ENCODE measurements at places on chromosomes 5 and 9.

DNA sequence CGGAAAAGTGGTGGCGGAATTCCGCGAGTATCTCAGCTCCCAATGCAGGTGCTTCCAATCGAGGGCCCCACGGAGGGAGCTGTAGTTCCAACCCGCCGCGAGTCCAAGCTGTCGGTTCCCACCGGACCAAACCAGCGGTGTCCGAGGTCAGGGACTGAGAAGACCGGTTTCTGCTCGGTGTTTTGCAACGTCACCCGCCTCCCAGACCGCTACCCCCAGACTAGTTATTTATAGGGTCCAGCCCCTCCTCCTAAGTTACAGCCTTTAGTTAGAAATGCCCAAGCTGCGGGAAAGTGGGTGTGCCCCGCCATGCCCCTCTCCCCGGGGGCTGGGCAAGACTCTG lies 677 bp upstream of the MYORG start:
- no peak for DNase-seq

GRCh38 chr5:8508231-8508630 lies 639.3 kb downstream of the MTRR start:
- no peak for DNase-seq

GRCh38 chr9:100739666-100740065 lies 161.8 kb downstream of the CAVIN4 start:
- no peak for DNase-seq

GRCh38 chr9:122309861-122310260 lies 45.2 kb downstream of the MRRF start:
- DNase-seq, result no peak

DNA sequence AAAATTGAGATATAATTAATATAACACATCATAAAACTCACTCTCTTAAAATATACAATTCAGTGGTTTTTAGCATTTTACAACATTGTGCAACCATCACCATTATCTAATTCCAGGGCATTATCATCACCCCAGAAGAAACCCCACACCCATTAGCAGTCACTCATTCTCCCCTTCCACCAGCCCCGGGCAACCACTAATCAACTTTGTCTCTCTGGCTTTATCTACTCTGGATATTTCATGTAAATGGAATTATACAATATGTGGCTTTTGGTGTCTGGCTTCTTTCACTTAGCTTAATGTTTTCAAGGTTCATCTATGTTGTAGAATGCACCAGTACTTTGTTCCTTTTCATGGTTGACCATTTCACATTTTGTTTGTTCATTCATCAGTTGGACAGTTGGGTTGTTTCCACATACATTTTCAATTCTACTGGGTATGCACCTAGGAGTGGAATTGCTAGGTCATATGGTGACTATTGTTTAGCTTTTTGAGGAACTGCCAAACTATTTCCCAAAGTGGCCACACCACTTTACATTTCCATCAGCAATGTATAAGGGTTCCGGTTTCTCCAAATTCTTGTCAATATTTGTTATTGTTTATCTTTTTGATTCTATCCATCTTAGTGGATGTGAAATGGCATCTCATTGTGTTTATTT lies 62.4 kb downstream of the MARCHF3 start:
- no peak for DNase-seq

DNA sequence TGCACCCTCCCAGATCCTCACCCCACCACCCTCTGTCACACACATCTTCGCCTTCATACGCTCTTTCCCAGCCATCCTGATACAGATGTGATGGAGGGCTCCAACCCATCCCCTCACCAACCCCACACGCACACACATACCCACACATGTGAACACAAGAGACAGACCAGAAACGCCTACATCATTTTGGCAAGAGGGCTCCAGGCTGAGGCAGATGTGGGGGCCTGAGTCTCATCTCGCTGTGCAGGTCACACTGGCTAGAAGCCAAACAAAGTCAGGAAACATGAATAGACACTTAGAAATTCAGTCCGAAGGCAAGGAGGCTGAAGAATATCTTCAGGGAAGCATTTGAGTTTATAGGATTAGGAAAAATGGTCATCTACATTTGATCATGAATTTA lies 6.2 kb downstream of the PRDM12 start:
- DNase-seq, result no peak

- DNase-seq, result no peak
Observed at GRCh38 chr9:79685577-79685976, 113.8 kb downstream of the TLE4 start.

GRCh38 chr5:66633754-66634153 lies 37.6 kb downstream of the MAST4 start:
- DNase-seq, result peak; percentile 64

GRCh38 chr5:110401881-110402280 lies 324.6 kb downstream of the TMEM232 start:
- DNase-seq, result no peak

- DNase-seq, result no peak
Observed at GRCh38 chr9:131260751-131261452, 15.4 kb downstream of the FAM78A start.

- DNase-seq, result no peak
Observed at GRCh38 chr5:93307557-93307956, 273.5 kb downstream of the NR2F1-AS1 start.

GRCh38 chr9:132562306-132562573 lies 20.2 kb upstream of the BARHL1 start:
- no peak for DNase-seq

- DNase-seq, result no peak
Observed at GRCh38 chr5:177089127-177089526, 2.4 kb downstream of the FGFR4 start.

GRCh38 chr5:1278656-1279442 lies 16.0 kb downstream of the TERT start:
- no peak for DNase-seq

- DNase-seq, result no peak
Observed at GRCh38 chr5:128196791-128197190, 113.2 kb downstream of the SLC12A2 start.

DNA sequence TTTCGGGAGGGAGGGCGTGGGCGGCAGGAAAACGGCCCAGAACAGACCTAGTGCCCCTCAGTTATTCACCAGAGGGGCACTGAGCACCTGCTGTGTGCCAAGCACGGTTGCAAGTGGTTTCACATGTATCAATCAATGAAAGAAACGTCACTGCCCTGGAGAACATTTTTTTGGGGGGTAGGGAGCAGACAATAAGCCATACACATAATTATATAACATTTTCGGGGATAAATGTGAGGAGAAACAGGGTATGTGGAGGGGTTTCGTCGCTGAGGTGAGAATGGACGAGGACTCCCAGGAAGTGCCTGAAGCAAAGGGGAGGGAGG lies 444 bp upstream of the ZNF354A start:
- DNase-seq, result no peak

DNA sequence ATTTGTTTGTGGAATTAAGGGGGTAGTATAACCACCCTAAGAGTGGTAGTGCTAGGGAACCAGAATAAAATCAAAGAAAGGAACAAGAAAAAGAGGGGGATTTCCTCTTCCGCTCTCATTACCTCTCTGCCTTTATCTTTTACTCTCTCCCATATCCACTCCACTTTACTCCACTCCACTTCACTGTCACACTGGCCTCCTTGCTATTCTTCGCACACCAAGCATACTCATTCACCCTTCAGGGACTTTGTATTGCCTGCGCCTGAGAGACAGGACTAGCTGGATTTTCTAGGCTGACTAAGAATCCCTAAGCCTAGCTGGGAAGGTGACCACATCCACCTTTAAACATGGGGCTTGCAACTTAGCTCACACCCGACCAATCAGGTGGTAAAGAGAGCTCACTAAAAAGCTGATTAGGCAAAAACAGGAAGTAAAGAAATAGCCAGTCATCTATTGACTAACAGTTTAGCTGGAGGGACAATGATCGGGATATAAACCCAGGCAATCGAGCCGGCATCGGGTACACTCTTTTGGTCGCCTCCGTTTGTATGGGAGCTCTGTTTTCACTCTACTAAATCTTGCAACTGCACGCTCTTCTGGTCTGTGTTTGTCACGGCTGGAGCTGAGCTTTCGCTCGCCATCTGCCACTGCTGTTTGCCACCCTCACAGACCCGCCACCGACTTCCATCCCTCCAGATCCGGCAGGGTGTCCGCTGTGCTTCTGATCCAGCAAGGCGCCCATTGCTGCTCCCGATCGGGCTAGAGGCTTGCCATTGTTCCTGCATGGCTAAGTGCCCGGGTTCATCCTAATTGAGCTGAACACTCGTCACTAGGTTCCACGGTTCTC lies 121.8 kb downstream of the FAM170A start:
- DNase-seq, result no peak

- DNase-seq, result no peak
Observed at GRCh38 chr5:132641241-132641723, 16.7 kb upstream of the IL13 start.

DNA sequence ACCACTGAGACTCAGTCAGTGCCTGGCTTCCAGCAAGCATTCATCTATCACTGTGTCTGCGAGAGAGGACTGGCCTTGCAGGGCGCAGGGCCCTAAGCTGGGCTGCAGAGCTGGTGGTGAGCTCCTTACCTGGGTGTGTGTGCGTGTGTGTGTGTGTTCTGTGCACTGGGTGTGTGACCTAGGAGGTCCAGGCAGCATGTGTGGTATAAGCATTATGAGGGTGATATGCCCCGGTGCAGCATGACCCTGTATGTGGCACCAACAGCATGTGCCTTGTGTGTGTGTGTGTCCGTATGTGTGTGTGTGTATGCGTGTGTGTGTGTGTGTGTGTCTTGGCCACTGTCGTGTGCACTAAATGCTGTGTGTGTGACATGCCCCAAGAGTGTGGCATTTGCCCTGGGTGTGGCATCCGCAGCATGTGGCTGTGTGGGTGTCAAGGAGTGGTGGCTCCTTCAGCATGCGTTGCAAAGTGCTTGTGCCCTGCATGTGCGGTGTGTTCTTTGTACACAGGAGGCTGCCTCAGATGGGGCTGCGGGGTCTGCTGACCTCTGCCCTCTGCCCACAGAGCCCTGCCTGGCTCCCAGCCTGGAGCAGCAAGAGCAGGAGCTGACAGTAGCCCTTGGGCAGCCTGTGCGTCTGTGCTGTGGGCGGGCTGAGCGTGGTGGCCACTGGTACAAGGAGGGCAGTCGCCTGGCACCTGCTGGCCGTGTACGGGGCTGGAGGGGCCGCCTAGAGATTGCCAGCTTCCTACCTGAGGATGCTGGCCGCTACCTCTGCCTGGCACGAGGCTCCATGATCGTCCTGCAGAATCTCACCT lies 3.3 kb downstream of the FGFR4 start:
- no peak for DNase-seq

DNA sequence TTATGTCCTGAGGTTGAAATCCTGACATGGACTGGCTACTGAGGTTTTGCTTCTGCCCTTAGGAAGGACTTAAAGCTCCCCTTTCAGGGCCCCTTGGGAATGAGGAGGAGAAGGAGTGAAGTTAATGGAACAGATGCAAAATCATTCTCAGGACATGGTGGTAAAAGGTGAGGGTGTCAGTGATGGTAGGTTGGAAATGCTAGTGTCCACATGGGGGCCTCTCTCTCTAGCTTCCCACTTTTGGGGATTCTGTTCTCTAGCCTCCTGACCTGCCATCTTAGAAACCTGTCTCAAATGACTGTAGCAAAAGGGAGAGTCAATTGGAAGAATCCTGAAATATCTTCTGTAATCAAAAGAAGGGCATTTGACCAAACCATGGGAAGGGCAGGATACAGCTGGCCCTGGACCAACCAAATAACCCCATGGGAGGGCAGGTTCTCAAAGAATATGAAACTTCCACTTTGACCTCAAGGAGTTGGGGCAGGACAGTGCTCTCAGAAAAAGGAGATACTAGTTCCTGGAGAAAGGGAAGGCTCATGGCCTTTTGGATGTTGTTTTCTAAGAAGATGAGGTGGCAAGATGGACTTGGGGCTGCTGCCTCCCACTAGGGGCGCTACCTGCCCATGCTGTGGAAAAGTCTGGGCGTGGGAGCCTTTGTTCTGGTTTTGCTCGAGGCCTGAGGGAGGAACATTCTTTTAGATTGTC lies 21.2 kb upstream of the MLANA start:
- DNase-seq, result no peak

GRCh38 chr9:124724415-124725067 lies 46.6 kb downstream of the NR6A1 start:
- no peak for DNase-seq

DNA sequence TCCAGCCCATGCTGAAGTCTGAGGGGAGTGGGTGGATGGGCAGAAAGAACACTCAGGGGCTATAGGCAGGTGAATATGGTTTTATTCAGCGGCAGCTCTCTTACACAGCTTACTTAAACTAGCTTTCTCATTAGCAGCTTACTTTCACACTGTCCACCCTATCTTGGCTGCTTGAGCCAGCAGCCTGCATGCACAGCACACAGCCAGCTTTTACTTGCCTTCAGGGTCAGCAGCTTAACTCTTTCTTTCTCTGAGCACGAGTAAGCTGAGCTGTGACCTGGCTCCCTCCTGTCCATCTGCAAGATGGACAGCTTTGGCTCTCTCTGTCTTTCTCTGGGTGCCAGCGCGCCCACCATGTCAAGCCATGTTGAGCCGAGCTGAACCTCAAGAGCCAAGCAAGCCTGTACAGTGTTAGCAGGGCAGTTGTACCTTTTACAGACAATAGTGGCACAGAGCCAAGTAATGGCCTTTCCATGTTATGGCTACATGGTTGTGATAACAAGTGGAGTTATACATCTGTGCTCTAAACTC lies 1054.9 kb downstream of the PTPRD start:
- no peak for DNase-seq

GRCh38 chr5:33891446-33891787 lies 373 bp downstream of the ADAMTS12 start:
- DNase-seq, result no peak

- DNase-seq, result no peak
Observed at GRCh38 chr5:164376843-164377242, 871.4 kb downstream of the MAT2B start.

All from NCI-H2029 treated with DMSO at 0.1 percent for 48 hours (cell line).